Suppressor macrophage (primary cell): ENCODE measurements at places on chromosomes 16 and 17.

DNA sequence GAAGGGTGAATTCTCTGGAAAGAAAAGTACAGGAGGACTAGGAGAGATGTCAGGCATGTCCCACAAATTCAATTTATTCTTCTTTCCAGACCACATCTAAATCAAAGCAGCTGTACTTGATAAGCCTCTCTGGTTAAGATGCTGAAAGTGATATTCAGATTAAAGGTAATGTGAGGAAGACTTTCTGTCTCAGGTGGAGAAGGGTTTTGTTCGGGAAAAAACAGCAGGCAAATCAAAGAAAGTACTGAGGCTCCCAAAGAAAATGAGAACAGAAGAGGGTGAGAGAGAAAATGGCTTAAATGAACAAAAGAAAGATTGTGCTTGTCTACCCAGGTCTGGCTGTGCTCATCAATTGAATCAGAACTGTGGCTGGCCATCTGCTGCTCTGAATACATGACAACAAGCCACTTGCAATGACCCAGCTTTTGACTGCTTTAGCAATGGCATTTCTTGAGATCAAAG, 55.6 kb downstream of the MMD start:
- no peak for DNase-seq

DNA sequence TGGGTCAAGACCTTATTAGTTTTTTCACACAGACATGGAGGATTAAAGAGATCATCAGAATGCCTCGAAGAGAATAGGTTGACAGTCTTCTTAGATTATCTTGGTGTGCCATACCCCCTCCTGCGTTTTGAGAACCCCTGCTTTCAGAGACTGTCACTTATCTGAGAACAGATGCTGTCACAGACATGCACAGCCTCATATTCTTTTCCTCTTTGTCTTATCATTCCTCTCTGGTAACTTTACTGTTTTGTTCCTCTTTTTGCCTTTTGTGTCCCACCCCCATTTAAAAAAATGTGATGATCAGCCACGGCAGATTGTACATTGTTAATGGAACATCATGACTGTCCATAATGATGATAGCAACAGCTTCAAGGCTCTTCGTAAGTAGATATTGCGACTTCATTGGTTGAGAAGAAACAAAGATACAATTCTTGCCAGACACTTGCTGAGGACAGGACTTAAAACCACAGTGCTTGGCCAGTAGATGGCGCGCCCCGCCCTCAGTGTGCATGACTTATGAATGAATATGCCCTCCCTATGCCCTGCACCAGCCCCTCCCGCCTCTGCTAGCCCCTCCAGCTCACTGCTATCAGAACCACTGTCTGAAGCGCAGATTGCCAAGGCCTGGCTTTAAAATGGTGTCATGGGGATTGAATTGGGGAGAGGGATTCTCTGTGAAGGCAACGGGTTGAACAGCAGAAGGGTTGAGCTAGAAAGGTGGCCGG, 2.6 kb upstream of the PITPNC1 start:
- DNase-seq, result peak; percentile 88

DNA sequence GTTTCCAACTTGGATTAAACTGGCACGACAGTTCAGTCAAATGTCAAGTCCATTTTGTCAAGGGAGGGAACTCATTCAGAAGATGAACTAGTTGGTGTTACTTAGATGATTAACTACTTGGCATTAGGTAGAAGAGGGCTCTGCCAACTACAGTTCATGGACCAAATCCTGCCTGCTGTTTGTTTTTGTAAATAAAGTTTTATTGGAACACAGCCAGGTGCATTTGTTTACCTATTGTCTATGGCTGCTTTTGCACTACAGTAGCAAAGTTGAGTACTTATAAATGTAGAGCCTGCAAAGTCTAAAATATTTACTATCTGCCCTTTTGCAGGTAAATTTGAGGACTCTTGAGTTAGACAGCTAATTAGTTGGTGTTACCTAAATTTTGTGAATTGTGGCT, 410.0 kb downstream of the MAF start:
- no peak for DNase-seq

- no peak for DNase-seq
Observed at GRCh38 chr17:35797370-35797769, 1.9 kb upstream of the MMP28 start.

- no peak for DNase-seq
Observed at GRCh38 chr17:78899361-78900260, 3.4 kb downstream of the CEP295NL start.

- peak; percentile 87 for DNase-seq
Observed at GRCh38 chr17:40355123-40355803, 9.3 kb downstream of the GJD3 start.

GRCh38 chr16:50603206-50604064, 55.2 kb downstream of the NKD1 start:
- DNase-seq, result no peak
